ENCODE measurements at places on chromosomes 11 and 22.
A peak's percentile ranks its signal among the peaks of the same experiment; 100 is the strongest.

DNA sequence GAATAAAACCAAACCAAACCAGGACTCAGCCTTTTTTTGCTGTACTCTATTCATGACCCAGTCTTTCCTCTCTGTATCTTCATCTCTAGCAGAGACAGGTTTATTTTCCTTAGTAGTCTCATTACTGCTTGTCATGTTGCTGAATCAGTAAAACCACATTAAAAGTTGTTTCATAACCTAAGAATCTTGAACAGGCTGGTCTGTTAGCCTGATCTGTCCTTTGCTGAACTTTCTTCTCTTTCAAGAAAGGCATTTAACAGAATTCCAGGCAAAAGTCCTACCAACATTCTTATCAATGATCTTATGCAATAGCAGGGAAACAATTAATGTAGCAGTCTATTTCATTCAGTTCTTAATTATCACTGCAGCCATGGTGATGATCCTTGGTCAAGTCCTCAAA is 197.7 kb downstream of the CASP12 start:
- DNase-seq = peak; percentile 28

- DNase-seq = no peak
Measured at GRCh38 chr22:18103527-18104269, 6.9 kb upstream of the TUBA8 start.

DNA sequence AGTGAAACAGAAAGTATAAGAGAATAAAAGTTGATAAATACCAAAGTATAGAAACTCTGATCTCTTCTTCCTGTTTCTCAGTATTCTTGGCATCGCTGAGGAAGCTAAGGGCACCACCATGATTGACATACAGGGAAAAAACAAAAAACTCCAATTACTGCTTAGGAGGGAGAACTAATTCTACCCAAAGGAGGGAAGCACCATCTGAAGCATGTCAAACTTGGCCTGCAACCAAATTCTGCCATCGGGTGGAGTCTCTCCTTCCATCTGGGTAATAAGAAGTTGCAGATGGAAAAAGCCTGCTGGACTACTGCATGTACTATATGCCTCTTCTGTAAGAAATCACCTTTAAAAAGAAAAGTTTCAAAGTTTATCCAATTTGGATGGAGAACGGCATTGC is 30.5 kb upstream of the PPP2R1B start:
- DNase-seq = no peak

- DNase-seq = no peak
Measured at GRCh38 chr11:6565325-6565724, 38.1 kb downstream of the RRP8 start.

- no peak for DNase-seq
Measured at GRCh38 chr22:28989035-28989464, 72.6 kb downstream of the C22orf31 start.

DNA sequence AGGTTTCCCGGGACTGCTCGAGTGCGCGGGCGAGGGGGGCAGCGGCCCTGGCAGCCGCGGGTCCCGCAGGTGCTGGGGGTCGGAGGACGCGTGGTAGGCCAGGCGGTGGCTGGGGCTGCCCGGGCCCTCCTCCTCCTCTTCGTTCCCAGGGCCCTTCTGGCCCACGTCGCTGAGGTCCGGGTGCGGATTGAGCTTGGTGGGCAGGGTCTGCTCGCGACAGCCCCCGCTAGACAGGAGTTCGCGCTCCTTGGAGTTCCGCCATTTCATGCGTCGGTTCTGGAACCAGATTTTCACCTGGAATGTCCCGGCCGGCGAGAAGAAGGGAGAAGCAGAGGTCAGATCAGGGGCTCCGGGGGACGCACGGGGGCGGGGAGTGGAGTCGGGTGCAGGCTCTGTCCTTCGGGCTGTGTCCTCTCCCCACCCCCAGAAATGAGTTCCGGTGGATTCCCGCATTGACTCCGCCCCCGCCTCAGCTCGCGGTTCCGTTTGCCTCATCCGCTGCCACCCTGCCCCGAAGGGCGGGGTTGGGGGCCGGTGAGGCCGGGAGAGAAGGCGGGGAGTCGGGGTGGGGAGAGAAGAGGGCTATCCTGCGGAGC is 3.9 kb downstream of the DBX1 start:
- peak; percentile 70 for DNase-seq

GRCh38 chr22:22933807-22934542 is 46.4 kb downstream of the IGLL5 start:
- DNase-seq = no peak

GRCh38 chr11:8740129-8740528 is 57.5 kb downstream of the RPL27A start:
- no peak for DNase-seq

- peak; percentile 46 for DNase-seq
Measured at GRCh38 chr11:128379587-128380580, 207.5 kb downstream of the ETS1 start.

- no peak for DNase-seq
Measured at GRCh38 chr22:28718044-28718443, 23.6 kb downstream of the CHEK2 start.

- DNase-seq = no peak
Measured at GRCh38 chr22:33000342-33001280, 57.6 kb downstream of the SYN3 start.

Measured in central memory CD4-positive, alpha-beta T cell (primary cell).